Fibroblast of skin of left biceps (primary cell): ENCODE measurements at places on chromosomes 1 and 21.
A peak's percentile ranks its signal among the peaks of the same experiment; 100 is the strongest.

- DNase-seq, result no peak
Measured at GRCh38 chr21:37536616-37537278, 170.2 kb downstream of the DYRK1A start.

DNA sequence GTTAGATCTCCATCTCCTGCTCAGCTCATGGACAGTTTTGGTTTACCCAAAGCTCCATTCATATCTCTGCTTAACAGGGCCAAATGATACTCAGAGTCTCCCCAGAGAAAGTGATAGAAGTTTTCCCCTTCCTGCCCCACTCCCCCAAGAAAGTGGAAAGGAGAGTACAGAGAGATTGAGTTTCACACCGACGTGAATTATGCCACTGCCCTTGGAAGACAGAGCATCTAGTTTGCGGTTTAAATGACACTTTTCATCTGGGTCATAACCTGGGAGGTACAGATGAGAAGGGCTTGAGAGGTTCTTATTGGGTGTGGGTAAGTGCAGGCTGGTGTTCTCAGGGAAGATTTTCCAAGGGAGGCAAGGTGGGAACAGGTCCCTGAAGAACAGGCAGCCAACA is 6.9 kb upstream of the ZNF362 start:
- DNase-seq, result no peak

GRCh38 chr21:36450511-36450910 is 29.4 kb downstream of the CLDN14 start:
- DNase-seq, result peak; percentile 9

DNA sequence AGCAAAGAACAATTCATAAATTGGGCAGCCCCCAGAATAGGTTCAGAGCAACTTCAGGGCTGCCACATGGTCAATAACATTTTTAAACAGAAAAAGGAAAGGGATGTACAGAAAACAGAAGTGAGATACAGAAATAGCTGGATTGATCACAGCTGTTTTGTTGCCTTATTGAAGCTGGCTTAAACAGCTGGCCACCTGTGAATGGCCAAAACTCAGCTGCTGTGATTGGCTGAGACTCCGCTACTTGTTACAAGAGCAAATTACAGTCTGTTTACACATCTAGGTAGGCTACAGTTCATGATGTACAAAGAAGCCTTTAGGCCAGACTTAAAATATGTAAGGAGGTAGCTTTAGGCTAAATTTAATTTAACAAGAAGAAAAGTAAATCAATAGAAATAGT is 11.6 kb upstream of the IFNAR1 start:
- DNase-seq, result no peak

GRCh38 chr1:217982331-217983050 is 302.6 kb upstream of the RRP15 start:
- DNase-seq, result no peak

- no peak for DNase-seq
Measured at GRCh38 chr1:10616696-10617095, 141.9 kb downstream of the PEX14 start.

DNA sequence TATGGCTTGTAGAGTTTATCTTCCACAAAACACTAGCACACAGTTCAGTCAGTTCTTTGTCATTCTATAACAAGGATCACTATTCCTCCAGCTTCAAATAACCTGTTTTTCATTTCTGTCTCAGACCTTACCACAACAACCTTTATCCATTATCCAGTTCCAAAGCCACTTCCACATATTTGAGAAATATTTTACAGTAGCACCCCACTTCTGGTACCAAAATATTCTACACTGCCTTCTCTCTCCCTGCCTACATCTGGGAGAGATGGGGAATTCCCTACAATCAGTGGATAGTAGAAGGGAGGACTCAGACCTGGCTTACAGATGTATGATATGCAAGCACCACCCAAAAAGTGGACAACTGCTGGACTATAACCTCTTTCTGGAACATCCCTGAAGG is 651.4 kb downstream of the ADGRL2 start:
- DNase-seq, result no peak

DNA sequence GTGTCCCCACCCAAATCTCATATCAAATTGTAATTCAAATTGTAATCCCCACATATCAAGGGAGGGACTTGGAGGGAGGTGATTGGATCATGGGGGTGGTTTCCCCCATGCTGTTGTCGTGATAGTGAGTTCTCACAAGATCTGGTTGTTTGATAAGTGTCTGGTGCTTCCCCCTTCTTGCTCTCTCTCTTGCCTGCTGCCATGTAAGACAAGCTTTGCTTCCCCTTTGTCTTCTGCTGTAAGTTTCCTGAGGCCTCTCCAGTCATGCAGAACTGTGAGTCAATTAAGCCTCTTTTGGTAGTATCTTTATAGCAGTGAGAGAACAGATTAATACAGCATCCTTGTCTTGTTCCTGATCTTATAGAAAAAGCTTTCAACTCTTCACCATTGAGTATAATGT is 6.5 kb upstream of the LRRC39 start:
- DNase-seq, result no peak

DNA sequence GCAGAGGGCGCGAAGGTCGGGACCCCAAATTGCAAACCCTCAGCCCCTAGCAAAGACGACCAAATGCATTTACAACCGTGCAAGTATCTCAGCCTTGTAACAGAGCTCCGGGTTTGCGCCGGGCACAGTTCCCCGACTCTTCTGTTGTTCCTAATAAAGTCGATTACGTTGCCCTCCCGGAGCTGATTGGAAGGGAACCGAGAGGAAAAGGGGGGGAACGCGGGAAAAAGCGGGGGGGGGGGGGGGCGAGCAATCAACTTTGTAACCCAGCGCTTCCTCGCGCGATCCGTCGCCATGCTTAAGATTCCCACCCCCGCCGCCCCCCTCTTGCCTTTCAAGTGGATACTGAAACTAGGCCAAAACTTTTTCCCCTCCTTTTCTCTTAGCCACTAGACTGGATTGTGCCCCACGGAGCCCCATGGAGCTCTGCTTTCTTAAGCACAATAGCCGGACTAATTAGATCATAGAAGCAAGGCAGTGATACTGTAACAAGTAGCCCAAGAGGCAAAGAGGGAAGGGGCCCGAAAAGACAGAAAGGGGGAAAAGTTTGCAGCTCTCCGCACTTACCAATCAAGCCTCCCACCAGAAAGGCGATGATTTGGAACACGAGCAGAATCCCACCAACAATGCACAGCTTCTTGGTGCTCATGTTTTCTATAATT is 565 bp downstream of the WLS start:
- DNase-seq, result peak; percentile 46

DNA sequence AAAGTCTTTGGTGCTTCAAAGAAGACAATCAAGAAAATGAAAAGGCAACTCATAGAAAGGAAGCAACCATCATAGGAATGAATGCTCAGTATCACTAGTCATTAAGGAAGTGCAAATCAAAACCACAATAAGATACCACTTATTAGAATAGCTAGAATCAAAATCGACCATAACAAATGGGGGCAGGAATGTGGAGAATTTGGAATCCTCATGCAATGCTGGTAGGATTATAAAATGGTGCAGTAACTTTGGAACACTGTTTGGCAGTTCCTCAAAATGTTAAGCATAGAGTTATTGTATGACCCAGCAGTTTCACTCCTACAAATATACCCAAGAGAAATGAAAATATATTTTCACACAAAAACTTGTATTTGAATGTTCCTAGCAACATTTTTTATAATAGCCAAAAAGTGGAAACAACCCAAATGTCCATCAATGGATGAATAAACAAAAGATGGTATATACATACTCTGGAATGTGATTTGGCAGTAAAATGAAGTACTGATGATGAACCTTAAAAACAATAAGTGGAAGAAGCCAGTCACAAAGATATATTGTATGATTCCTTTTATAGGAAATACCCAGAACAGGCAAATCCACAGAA is 105.6 kb downstream of the MIS18A start:
- peak; percentile 20 for DNase-seq

DNA sequence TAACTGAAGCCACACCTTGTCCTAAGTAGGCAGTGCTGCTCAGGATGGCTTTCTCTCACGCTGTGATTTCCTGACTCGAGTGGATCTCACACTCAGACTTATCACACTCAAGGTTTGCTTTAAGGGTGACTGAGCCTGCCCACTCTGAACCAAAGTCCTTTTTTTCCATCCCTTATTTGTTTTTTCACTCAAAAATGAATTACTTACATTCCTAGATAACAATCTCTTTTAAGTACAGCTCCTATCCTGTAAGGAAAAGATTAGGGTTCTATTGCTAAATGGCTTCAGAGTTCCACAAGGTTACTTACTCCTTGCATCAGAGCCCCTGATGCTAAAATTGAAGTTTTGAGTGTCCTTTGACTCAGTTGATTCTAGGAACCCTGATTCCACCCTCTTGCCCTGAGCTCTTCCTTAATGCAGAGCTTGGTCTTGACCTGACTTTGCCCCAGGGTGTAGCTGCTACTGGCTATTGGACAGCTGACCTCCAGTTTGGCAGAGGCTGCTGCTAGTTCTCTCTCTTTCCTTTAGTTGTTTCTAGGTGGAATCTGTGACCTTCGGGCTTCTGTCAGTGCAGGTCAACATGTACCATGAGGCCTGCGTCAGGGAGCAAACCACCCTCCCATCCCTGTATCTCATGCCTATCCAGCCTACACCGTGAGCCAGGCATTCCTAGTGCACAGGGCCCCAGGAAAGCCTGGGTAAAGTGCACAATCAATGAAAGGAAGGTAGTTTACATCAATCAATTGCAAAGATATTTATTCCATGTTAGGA is 80.1 kb upstream of the CD55 start:
- DNase-seq, result no peak

- DNase-seq, result no peak
Measured at GRCh38 chr21:8989261-8989711, 1532.1 kb upstream of the TPTE start.

DNA sequence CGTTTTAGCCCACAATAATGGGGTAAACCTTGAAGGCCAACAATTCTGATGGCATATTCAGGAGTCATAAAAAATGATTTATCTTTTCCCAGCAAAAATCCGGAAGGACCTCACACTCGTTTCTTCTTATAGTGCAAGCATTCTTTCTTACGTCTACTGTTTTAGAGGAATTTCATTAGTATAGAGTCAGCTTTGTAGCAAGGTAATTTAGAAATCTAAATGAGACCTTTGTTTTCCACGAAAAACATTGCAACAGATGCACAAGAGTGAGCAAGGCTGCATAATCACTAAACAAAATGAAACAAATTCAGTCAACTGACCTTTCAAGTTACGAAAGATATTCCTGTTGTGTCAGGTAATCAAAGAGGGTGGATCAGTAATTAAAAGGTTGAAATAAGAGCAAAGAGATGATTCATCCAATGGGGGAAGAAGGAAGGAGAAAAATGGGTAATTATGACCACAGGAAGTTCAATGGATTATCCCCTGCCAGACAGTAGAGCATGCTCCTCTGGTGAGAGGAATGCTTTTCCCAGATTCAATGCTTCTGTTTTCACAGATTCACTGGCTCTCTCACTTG is 560 bp upstream of the CSDE1 start:
- no peak for DNase-seq

GRCh38 chr1:236281654-236282424 is at the start of gene ERO1B:
ERO1B (minus strand) TSS chr1:236281958; CDS start chr1:236281783, 175 bp downstream.
- peak; percentile 88 for DNase-seq

GRCh38 chr1:58879464-58879863 is 95.6 kb upstream of the JUN start:
- DNase-seq, result no peak

DNA sequence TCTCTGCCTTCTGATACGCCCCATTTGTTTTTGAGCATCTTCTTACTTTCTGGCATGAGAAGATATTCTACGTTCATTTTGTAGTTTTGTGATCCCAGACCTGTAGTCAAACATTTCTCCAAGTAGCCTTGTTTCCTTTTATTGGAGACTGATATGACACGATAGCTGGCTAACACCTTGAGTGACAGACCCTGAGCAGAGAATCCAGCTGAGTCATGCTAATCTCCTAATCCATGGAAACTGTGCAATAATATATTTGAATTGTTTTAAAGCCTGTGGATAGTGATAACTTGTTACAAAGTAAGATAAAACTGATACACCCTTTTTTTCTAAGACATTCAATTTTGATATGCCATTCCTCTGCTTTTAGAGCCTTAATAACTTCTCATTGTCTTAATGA is 1.2 kb upstream of the IFI44L start:
- DNase-seq, result no peak

- no peak for DNase-seq
Measured at GRCh38 chr1:154154534-154155191, at the start of gene NUP210L. NUP210L (minus strand) TSS chr1:154155073.

DNA sequence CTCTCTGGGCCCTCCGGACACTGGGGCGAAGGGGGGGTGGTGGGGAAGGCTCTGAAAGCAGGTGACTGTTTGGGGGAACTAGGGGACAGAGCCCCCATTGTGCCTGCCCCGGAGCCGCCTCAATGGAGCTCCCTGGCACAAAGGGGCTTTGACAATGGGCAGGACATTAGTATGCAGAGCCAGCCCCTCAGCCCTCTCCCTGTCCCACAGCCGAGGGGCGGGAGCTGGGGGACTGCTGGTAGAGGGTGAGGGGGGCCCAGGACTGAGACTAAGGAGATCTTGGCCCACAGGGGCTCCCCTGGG is 7.8 kb downstream of the KCNJ10 start:
- DNase-seq, result no peak

DNA sequence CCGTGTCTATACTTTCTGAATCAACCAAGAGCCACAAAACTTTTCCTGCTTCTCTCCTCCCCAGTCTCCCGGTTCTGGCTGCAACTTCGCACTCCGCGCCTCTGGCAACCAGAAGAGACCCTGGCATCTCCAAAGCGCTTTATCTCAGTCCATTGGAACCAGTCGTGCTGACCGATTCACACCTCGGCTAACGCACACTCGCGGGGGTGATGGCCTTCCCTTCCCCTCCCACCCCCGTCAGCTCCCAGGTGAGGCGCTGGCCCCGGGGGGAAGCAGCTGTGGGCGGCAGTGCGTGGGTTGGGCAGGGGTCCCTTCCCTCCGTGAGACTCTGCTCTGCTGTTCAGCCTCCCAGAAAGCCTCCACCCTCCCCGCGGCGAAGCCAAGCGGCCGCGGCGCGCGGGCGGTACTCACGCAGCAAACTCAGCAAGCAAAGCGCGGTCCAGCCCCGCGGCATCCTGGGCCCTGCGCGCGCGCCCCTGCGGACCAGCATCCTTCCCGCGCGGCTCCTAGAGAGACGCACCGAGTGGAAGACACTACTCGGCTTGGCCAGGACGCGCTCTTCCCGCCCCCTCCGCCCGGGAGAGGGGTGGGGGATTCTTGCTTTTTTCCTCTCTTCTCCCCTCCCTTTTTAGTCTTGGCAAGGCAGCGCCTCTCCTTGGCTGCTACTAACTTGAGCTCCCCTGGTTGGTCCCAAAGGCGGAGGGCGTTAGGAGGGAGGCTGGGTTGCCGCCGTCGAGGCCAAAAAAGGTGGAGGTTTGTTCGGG is at the start of gene CD34:
TSS of gene CD34 (minus strand) at position 535 of the 764 bp plus-strand sequence. CDS start at position 490, 45 bp downstream.
- no peak for DNase-seq

DNA sequence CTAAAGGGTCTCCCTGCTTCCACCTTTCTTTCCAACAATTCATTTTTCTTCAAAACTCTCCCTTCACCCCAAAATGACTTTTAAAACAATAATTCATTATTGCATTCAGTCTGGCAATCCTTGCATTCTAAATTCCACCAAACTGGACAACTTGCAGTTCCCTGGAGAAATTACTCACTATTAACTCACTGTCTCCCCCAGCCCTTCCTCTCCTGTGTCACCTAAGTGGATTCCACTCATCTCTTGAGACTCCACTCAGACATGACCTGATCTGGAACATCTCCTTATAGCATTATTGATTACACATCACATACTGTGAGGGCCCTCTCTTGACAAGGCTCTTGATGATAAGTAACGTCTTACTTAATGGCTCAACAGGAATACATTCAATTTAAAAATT is 257.1 kb downstream of the BRINP2 start:
- DNase-seq, result no peak

GRCh38 chr1:163697137-163697536 is 375.4 kb downstream of the NUF2 start:
- DNase-seq, result no peak
